Adipocyte (in vitro differentiated cells): ENCODE measurements at places on chromosomes 5 and 9.

GRCh38 chr5:136886608-136887007 lies 521.3 kb upstream of the TRPC7 start:
- DNase-seq: no peak

DNA sequence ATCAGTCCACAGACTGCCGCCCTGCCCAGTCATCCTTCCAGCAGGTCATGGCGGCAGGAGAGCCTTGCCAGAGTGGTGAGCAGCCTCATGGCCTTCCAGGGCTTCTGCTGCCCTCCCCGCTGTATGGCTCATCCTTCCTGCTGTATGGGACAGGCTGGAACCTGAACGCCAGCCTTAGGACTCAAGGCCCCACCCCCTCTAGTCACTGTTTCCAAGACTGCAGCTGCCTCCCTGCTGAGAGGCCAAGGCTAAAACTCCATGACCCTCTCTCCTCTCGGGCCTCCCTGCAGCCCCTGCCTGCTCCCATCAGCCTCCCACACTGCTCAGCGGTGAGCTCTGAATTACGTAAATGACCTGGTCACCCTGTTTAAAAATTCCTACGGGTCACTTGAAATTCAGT lies 227.5 kb downstream of the AGTPBP1 start:
- no peak for DNase-seq

DNA sequence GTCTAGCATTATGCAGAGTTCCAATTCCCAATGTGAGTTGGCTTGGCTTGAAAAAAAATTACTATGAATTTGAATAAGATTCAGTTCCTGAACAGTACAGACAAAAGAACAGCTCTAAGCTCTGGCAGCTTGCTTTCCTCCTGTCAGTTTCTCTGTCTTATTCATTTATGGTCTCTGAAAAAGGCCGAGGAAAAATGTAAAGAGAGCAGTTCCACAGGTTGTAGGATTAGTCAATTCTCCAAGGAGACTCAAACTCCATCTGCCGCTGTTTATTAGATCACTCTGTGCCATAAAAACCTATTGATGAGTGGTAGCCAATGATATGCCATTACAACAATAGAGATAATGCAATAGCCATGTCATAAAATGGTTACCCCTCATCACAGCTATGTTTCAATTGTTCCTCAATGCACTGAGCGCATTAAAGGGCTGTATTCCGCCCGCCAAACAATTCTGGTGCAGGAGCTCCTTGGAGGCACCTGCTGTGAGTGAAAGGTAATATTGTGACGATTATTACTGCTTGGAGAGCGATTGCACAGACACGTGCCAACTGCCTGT lies 188.2 kb downstream of the ARRDC3 start:
- DNase-seq: no peak

GRCh38 chr9:33287087-33287490 lies 3.2 kb upstream of the NFX1 start:
- peak; percentile 94 for DNase-seq

- peak; percentile 25 for DNase-seq
Measured at GRCh38 chr5:76679231-76679630, 36.7 kb upstream of the F2R start.

GRCh38 chr5:109907731-109908130 lies 218.0 kb downstream of the MAN2A1 start:
- peak; percentile 72 for DNase-seq

DNA sequence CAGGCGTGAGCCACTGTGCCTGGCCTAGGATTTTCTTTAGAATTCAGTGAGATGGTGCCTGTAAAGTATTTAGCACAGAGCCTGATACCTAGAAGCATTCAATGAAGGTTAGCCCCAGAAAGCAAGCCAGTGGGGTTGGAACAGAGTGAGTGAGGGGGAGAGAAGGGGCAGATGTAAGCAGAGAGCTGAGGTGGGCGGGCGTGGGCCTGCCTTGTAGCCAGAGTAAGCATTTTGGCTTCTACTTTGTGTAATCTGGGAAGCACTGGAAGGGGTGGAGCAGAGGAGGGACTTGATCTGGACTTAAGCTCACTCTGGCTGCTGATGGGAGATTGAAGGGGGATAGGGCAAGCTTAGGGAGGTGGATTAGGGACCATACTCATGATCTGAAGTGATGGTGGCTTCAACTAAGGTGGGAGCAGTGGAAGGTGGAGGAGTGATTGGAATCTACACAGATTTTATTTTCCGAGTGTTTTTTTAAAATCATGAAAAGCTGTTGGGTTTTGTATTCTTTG lies 2.6 kb downstream of the EXOSC2 start:
- DNase-seq: no peak

DNA sequence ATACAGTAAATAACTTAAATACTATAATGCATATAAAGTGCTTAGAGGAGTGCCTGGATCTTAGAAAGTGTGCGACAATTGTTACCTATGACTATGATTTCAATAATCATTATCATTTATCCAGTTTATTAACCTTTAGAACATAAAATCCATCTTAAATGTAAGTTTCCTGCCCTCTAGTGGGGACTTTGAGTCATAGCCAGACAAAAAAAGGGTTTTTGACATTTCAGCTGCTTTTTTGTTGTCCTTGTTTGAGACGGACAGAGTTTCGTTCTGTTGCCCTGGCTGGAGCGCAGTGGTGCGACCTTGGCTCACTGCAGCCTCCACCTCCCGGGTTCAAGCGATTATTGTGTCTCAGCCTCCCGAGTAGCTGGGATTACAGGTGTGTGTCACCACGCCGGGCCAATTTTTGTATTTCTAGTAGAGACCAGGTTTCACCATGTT lies 9.7 kb upstream of the C9orf152 start:
- DNase-seq: peak; percentile 80
